Sigmoid colon (tissue), 7 donors: ENCODE measurements at places on chromosomes 4 and X.

DNA sequence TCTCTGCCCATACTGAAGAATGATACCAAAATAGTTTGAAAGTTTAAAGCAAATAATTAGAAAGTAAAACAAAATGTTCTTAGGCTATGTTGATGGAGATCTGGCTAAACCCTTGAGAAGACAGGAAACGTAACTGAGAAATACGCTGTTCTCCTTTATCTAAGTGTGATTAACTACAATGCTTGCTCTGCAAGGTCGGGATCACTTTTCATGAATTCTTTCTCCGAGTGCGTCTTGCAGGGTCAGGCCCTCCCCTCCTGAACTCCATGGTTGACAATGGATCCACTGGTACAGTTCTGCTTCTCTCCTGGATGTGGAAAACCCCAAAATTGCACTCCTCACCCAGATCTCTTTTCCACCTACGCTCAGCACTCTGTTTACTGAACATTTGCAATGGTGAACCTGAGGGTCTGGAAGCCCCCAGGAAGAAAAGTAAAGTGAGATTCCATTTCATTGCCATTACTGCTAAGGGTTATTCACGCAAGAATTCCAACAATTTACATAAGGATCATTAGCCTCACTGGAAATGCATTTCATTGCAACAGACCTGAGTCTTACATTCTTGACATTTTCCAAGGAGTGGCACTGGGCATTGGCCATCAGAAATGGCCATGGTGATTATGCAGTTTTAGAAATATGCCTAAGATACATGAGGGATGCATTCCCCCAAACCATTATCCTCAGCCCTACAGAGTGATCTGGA, 24.6 kb upstream of the WWC2 start:
- no peaks in the 10 kb centered on the region for H3K27me3 ChIP-seq
- H3K27ac ChIP-seq = no peak overlapping the region
- H3K36me3 ChIP-seq = no peaks in the 10 kb centered on the region
- no peaks in the 10 kb centered on the region for H3K4me1 ChIP-seq
- H3K4me3 ChIP-seq = no peak overlapping the region
- DNase-seq = no peak

DNA sequence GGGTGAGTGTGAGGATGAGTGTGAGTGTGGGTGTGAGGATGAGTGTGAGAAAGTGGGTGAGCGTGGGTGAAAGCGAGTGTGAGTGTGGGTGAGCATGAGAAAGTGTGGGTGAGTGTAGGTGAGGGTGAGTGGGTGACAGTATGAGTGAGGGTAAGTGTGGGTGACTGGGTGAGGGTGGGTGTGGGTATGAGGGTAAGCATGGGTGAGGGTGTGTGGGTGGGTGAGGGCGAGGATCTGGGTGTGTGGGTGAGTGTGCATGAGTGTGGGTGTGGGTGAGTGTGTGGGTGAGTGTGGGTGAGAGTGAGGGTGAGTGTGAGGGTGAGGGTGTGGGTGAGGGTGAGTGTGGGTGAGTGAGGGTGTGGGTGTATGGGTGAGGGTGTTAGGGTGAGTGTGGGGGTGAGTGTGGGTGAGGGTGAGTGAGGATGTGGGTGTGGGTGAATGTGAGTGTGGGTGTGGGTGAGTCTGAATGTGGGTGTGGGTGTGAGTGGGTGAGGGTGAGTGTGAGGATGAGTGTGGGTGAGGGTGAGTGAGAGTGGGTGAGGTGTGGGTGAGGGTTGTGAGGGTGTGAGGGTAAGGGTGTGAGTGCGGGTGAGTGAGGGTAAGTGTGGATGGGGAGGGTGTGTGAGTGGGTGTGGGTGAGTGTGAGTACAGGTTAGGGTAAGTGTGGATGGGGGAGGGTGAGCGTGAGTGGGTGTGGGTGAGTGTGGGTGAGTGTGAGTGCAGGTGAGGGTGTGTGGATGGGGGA, 48.9 kb downstream of the ING2 start:
- no peaks in the 10 kb centered on the region for H3K36me3 ChIP-seq
- H3K27ac ChIP-seq = no peak overlapping the region
- H3K4me3 ChIP-seq = no peak overlapping the region

DNA sequence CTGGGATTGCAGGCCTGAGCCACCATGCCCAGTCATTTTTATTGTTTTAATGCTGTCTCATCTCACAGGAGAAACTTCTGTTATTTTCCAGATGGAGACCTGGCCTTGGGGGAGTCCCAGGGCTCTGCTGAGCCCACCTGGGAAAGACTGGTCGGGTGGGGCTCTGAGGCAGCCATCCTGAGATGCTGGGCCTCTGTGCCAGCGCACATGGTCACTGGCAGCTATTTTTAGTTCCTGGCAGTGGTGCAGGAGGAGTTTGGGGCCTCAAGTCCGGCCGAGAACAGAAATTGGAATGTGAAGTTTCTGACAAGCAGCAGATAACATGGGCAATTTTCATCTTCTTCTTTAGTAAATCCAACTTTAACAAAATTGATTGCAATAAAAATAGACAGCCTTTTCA, 44.5 kb downstream of the SORCS2 start:
- H3K27ac ChIP-seq = peak overlapping the region; percentile 24
- peaks cover 20% of the 10 kb centered on the region for H3K4me1 ChIP-seq
- DNase-seq = no peak
- no peaks in the 10 kb centered on the region for H3K27me3 ChIP-seq

DNA sequence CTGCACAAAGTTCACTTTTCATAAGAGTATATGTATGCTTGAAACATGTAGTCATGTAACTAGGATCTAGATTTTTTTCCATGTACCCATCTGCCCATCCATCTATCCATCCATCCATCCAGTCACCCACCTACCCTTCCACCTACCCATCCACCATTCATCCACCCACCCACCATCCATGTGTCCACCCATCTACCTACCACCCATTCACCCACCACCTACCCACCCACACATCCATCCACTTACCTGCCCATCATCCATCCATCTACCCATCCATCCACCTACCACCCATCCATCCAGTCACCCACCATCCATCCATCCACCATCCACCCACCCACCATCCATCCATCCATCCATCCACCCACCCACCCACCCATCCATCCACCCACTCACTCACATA, 121.8 kb upstream of the PSAPL1 start:
- no peak overlapping the region for H3K27ac ChIP-seq
- DNase-seq = no peak
- H3K4me1 ChIP-seq = no peaks in the 10 kb centered on the region
- H3K27me3 ChIP-seq = no peaks in the 10 kb centered on the region

DNA sequence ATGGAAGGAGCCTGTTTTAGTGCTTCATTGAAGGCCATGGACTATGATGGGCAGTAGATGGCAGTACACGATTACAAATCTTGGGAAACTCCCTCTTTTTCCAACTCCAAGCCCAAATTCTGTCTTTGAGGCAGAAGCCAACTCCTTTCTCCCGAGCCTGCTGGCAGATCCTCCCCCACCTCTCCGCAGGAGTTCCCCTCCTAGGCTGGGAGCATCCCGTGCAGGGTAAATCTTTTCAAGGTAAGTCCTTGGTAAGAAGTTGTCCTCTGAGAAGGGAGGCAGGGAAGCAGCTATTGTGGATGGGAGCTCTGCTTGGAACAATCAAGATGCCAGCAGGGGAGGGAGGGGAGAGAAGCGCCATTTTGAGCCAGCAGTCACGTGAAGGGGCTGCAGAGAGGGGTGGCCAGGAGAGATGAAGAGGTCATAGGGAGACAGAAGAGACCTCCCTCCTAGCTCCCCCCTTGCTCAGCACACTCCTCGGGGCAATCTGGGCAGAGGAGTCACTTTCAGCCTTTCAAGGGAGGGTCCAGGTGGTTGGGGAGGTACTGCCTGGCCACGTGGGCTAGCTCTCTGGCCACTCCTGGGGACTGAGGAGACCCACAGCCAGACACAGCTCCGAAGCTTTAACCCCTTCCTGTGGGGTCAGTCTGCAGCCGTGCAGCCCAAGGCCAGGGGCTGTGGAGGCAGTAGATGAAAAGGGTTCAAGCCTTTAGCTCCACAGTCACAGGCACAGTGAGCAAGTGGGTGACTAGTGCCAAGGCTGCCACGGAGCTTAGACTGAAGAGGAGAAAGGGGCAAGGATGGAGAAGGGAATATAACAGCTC, 9.6 kb downstream of the CC2D2A start:
- no peaks in the 10 kb centered on the region for H3K4me1 ChIP-seq
- DNase-seq = peak; percentile 78
- peak overlapping the region; percentile 31 for H3K4me3 ChIP-seq
- peaks cover 4% of the 10 kb centered on the region for H3K36me3 ChIP-seq
- H3K27me3 ChIP-seq = no peaks in the 10 kb centered on the region
- peak overlapping the region; percentile 81 for H3K27ac ChIP-seq

DNA sequence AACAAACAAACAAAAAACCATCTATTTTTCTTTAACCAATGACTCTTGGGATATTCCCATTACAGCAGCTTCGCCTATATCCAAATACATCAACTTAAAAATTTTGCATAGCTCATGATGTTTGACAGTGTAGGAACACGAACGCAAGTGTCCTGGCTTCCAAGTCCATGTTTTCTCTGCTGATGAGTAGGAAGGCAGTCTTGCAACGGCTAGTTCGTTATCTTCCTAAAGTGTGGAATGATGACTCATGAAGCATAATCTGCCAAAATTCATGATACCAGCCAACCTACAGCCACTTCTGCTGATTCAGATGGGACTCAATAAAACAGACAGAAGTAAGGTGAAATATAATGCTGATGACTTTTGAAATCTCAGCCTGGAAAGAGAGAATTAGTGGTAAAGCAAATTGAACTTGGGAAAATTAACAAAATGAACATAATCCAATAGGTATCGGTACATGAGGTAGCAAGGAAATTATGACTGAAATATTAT, 6.4 kb upstream of the SEPTIN11 start:
- H3K4me3 ChIP-seq = no peak overlapping the region
- no peaks in the 10 kb centered on the region for H3K36me3 ChIP-seq
- H3K27ac ChIP-seq = no peak overlapping the region

- H3K4me1 ChIP-seq = peaks cover 82% of the 10 kb centered on the region
- no peaks in the 10 kb centered on the region for H3K36me3 ChIP-seq
- H3K27ac ChIP-seq = peak overlapping the region; percentile 61
- no peak for DNase-seq
Observed at GRCh38 chr4:54229631-54230483, 764 bp downstream of the PDGFRA start.

- peak overlapping the region; percentile 26 for H3K4me3 ChIP-seq
- no peaks in the 10 kb centered on the region for H3K4me1 ChIP-seq
- DNase-seq = no peak
- H3K27me3 ChIP-seq = peaks cover 29% of the 10 kb centered on the region
- H3K36me3 ChIP-seq = no peaks in the 10 kb centered on the region
- H3K27ac ChIP-seq = no peak overlapping the region
Observed at GRCh38 chr4:47031751-47032404, 511 bp downstream of the GABRB1 start.

- peak overlapping the region; percentile 93 for H3K27ac ChIP-seq
- no peaks in the 10 kb centered on the region for H3K27me3 ChIP-seq
- H3K36me3 ChIP-seq = peaks cover 5% of the 10 kb centered on the region
- H3K4me1 ChIP-seq = peaks cover 54% of the 10 kb centered on the region
- peak overlapping the region; percentile 94 for H3K4me3 ChIP-seq
Observed at GRCh38 chr4:152534541-152535359, 1.1 kb downstream of the FBXW7 start.

- H3K27me3 ChIP-seq = peaks cover 17% of the 10 kb centered on the region
- no peak overlapping the region for H3K4me3 ChIP-seq
- DNase-seq = no peak
- H3K36me3 ChIP-seq = no peaks in the 10 kb centered on the region
- no peak overlapping the region for H3K27ac ChIP-seq
- no peaks in the 10 kb centered on the region for H3K4me1 ChIP-seq
Observed at GRCh38 chr4:6408263-6408662, 64.2 kb downstream of the PPP2R2C start.

DNA sequence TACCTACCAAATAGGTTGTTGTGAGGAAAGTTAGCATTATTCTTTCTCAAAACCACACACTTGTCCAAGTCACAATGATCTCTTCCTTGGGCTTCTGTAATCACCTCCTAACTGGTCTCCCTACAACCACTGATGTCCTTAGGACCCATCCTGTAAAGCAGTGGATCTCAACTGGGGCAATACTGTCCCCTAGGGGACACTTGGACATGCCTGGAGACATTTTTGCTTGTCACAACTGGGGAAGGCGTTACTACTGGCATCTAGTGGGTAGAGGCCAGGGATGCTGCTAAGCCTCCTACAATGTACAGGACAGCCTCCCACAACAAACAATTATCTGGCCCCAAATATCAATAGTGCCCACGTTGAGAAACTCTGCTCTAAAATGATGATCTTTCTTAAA, 118.7 kb upstream of the AP1S2 start:
- no peak for DNase-seq
- H3K36me3 ChIP-seq = no peaks in the 10 kb centered on the region
- H3K27me3 ChIP-seq = no peaks in the 10 kb centered on the region
- no peak overlapping the region for H3K27ac ChIP-seq
- no peaks in the 10 kb centered on the region for H3K4me1 ChIP-seq

- H3K36me3 ChIP-seq = no peaks in the 10 kb centered on the region
- no peaks in the 10 kb centered on the region for H3K27me3 ChIP-seq
- no peak overlapping the region for H3K4me3 ChIP-seq
- DNase-seq = no peak
- H3K4me1 ChIP-seq = no peaks in the 10 kb centered on the region
Observed at GRCh38 chr4:186852964-186853391, 129.3 kb upstream of the FAT1 start.

DNA sequence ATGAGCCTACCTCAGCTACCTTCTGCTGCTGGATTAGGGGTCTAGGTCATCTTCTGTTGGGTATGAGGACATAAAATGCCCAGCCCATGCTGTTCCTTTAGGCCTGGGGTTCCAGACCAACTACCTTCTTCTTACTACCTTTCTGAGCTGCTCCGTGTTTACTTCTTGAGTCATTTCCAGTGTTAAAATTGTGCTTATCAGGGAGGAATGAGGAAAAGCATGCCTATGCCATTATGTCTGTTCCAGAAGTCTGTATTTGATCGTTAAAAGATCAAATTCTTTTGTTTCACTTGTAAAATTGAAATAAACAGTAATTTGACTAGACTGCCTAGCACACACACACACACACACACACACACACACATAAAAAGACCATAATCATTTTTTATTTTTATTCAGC, 1912.7 kb upstream of the TENM3 start:
- no peaks in the 10 kb centered on the region for H3K4me1 ChIP-seq
- DNase-seq = no peak
- no peaks in the 10 kb centered on the region for H3K27me3 ChIP-seq

DNA sequence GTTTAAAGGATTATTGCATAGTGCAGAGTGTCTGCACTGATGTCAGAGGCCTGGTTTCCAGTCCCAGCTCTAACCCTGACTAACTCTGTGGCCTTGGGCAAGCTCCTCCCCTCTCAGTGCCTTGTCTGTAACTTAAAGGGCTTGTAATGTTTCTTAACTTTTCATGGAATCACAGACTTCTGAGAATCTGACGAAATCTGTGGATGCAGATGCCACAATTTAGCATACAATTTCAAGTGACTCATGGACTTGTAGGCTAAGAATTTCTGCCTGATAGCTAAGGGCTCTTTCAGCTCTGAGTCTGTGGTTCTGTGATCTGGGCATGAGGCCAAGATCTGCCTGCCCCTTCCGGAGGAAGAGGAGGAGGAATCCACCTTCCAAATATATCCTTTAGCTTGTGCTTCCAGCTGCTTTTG, 236.9 kb downstream of the AR start:
- no peaks in the 10 kb centered on the region for H3K36me3 ChIP-seq
- H3K27me3 ChIP-seq = no peaks in the 10 kb centered on the region
- peak overlapping the region; percentile 34 for H3K27ac ChIP-seq
- no peak overlapping the region for H3K4me3 ChIP-seq
